NCI-H1436 (cell line): ENCODE measurements at places on chromosomes 1 and 21.
A peak's percentile ranks its signal among the peaks of the same experiment; 100 is the strongest.

DNA sequence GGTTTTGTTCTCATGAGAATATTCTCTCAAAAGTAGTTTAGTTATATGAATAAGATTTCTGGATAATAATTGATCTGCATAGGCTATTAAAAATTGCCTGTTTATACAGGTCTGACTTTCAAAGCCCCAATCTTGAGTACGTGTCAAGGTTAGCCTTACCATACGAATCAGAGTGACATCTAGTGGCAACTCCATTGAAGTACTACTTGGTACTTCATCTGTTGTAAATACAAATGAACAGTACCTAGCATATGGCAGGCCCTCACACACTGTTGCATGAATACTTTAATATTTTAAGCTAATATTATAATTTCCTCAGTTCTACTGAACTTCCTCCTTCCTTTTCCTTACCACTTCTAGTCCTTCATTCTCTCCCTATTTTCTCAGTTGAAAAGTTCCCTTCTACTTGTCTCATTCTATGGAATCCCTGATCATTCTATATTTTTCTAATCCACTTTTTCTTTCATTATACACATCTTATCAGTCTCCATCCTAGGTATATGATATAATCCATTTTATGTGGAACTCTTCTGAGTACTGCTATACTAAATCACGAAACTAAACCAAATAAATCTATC is 101.2 kb downstream of the AKT3 start:
- peak; percentile 85 for DNase-seq

DNA sequence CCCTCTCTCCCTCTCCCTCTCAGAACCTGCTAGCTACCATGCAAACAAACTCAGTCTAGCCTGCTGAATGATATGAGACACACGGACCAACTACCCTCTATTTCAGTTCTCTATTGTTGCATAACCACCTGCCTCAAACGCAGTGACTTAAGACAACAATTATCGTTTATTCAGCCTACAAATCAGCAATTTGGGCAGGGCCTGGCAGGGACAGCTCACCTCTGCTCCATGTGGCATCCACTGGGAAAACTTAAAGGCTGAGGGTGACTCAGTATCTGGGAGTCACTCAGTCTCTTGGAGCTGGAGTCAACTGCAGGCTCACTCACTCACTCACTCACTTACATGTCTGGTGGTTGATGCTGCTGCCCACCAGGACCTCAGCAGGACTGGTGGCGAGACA is 121.3 kb downstream of the SEC16B start:
- DNase-seq: no peak

- DNase-seq: no peak
Observed at GRCh38 chr1:62513013-62513412, 76.2 kb downstream of the USP1 start.

DNA sequence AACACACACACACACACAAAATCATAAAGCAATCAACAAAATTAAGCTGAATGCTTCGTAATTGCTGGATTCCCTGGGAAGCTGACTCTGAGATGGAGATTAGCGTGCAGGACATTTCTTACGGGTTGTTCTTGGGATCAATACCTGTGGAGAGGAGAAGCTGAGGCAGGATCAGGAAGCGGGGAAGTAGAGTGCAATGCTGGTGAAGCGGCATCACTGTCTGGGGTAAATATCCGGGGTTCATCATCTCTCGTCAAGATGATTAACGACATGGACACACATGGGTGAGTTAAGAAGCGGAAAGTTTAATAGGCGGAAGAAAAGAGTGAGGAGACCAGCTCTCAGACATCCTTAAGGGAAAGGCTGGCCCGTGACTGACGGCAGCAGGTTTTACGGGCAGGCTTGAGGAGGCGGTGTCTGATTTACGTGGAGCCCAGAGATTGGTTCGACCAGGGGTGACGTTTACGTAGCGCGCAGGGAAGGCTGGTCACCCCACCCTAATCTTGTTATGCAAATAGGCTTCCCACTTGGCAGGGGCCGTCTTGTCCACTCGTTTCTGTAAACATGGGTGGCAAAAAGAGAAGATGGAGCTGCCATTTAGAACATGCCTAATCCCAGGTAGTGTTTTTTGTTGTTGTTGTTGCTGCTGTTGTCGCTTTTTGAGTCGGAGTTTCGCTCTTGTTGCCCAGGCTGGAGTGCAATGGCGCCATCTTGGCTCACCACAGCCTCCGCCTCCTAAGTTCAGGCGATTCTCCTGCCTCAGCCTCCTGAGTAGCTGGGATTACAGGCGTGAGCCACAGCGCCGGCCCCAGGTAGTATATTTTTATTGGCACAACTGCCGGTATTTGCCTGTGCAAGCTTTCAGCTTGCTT is 135.6 kb upstream of the KCNJ15 start:
- DNase-seq: no peak

GRCh38 chr1:243587823-243588560 is 262.1 kb downstream of the AKT3 start:
- no peak for DNase-seq

DNA sequence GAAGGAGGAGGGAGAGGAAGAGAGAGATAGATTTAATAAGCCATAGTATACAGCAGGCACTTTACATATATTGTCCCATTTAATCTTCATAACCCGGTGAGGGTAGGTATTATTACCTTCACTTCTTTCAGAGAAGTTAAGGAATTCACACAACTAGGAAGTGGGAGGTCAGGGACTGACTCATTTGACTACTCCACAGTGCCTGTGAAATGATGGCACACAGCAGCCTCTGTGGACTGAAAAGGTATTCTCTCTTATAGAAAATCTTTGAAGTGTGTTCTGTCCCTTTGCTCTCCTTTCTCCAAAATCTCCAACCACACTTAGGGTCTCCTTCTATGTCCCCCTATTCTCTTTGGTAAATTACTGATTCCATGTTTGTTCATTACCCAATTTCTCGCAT is 23.9 kb downstream of the PALMD start:
- no peak for DNase-seq

GRCh38 chr1:25800703-25801377 is 847 bp downstream of the SELENON start:
- DNase-seq: no peak

GRCh38 chr1:36576118-36576517 is 93.4 kb upstream of the CSF3R start:
- peak; percentile 65 for DNase-seq

DNA sequence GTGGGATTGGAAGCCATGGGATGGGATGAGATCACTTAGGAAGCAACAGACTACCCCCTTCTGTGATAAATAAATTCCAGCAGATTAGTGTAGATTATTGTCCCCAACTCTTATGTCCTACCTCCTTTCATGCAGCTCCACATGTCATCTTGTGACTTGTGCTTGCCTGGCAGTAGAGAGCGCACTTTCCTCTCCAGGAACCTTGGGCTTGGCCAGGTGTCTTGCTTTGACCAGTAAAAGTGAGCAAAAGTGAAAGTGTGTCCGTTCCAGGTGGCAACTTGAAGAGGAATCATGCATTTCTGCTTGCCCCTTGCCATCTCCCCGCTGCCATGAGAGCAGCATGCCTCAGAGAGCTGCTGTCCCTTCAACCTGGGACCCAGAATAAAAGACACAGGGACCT is 122.9 kb upstream of the ERG start:
- no peak for DNase-seq

DNA sequence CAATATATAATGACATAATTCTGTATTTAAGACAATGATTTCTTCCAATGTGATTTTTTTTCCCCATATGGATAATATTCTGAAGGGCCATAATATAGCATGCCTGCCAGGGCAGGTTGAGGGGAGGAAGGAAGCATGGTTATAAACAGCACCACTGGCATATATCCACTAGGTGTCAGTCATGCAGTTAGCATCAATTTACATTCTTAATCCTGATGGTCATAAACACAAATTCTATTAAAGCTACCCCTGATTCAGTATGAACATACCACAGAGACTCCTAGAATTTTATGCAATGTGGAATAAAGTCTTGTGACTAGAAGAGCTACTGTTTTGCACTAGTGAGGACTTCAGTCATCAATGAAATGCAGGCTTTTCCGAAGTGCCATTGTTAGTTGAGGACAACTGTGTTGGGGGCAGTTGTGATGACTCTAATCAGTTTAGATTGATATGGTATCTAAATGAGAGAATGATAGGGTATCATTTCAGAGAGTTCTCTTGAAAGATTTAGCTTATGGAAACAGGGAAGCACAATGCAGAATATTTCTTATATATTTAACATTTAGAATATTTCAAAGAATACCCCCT is 342.7 kb upstream of the NR5A2 start:
- peak; percentile 71 for DNase-seq

- peak; percentile 13 for DNase-seq
Observed at GRCh38 chr21:33374450-33375096, 28.6 kb upstream of the IFNGR2 start.

DNA sequence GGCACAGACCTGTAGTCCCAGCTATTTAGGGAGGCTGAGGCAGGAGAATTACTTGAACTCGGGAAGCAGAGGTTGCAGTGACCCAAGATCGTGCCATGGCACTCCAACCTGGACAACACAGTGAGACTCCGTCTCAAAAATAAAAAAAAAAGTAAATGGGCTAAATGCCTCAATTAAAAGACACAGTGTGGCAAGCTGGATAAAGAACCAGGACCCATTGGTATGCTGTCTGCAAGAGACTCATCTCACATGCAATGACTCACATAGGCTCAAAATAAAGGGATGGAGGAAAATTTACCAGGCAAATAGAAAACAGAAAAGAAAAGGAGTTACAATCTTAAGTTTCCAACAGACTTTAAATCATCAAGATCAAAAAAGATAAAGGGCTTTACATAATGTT is 40.3 kb downstream of the ACBD6 start:
- no peak for DNase-seq

DNA sequence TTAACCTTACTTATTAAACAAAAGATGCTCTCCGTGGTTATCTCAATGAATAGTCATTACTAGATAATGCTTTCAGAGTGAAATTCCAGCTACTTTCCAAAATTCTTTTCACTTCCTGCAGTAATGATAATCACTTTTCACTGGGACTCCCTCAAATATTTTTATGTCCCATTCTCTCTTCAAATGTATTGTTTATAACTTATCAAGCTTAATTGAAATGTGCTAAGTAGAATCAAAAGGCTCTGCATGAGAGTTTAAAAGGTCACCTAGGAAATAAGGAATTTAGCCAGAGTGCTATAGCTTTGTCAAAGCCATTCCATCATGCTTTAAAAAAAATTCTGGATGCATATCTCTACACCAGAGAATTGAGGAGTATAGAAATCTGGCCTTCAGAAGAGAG is 106.4 kb downstream of the ODF2L start:
- DNase-seq: no peak

GRCh38 chr1:17214876-17215544 is 10.1 kb downstream of the PADI1 start:
- DNase-seq: no peak

GRCh38 chr1:203346060-203346768 is 4.7 kb downstream of the FMOD start:
- no peak for DNase-seq

DNA sequence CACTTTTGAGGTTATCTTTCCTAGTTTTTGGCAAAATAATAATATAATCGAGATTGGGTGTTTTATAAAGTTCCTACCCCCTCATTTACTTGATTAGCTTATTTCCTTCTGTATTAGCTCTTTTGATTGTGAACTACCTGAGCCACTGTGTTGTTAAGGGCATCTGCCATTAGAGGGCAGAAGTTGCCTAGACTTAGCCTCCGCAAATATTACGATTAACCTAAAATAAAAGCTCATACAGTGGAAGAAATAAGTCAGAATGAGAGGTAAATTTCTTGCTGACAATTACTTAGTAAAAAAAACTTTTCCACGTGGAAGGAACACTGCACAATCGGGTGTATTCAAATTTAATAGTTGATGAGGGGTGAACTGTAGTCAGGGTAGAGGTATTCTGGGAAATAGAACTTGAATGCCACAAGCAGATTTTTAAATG is 2.3 kb downstream of the H3-3A start:
- peak; percentile 56 for DNase-seq

DNA sequence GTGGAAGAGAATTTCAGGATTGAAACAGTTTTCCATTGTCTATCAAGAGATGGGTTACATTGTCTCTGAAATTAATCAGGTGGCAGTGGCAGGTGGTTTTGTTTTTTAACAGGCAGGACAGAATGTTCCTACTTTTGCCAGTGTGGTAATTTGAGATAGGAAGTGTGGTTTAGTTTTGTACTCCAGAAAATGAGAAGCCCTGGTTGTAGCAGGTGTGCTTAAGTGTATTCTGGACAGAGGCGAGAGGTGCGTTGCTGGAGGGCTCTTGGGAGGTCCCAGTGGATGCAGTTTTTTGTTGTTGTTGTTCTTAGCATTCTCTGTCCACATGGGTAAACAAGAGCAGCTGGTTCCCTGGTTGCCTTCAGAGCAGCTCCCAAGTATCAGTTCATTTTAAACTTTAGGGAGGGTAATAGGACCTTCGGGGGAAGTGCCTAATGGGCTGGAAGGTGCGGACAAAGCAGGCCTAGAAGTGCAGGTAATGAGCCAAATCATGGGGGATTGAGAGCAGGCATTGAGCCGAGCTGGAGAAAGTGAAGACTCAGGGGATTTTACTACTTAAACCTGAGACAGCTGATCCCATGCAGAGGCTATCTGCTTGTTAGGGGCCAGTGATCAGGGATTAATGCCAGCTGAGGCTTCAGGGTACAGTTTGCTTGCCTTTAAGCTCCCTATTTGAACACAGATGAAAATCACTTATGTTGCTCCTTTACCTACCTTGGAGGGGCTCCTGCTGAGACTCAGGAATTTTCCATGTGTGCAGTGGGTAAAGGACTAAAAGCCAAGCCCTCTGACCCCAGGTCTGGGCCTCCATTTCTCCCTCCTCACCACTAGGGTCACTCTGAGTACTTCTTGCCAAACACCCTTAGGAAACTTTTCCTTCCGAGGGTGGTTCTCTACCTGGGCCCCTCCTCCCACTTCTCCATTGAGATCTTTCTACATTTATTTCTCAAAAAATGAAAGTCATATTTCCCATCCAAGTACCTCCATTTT is 6.1 kb downstream of the PFKFB2 start:
- peak; percentile 86 for DNase-seq

GRCh38 chr1:116127123-116127847 is 16.1 kb downstream of the MAB21L3 start:
- no peak for DNase-seq

DNA sequence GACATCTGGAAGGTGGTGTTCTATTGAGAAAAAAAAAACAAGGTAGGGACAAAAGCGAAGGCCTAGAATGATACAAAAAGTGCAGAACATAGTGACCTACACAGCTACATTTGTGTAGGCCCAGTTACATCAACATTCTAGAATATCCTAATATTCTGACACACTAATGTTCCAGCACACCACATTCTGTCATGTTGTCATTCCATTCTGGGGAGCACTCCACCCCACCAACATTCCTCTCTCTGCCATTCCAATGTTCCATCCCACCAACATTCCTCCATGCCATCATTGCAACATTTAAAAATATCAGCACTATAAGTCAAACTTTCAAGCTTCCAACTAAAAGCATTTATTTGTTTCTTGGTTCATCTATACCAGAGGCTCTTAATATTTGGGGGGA is 28.5 kb downstream of the COA7 start:
- DNase-seq: no peak
